ENCODE measurements at places on chromosomes 13 and 19. TPM values are rescaled to one million over a fixed set of nuclear protein-coding genes. Genes with fewer than 3 reads are reported as not detected.

- DNase-seq = peak; percentile 74
Measured at GRCh38 chr19:40974633-40975037, 16.4 kb upstream of the CYP2B6 start.

- DNase-seq = no peak
Measured at GRCh38 chr19:13355356-13355755, 150.9 kb downstream of the CACNA1A start.

KIR3DL1 gene
- total RNA-seq = not detected

- DNase-seq = peak; percentile 75
Measured at GRCh38 chr13:43879755-43880181, at the start of gene LACC1. LACC1 (plus strand) TSS chr13:43879904; CDS start chr13:43880986, 1,082 bp downstream.

ZNF728 gene
- 5.1 TPM for total RNA-seq

DNA sequence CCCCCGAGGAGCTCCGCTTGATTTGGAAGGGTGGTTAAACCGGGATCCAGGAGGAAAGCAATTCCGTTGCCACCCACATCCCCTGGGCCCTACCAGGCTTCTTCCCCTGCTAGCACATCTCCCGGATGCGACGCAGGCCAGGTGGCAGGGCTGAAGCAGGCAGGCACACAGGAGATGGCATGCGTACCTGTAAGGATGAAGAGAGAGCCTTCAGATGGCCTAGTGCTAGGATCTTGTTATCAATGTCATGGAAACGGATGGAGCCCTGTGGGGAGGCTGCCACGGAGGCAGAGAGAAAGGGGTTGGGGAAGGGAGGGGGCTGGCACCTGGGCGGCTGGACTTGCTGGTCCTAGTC is 8.5 kb upstream of the SOX1 start:
- no peak for DNase-seq
